ENCODE measurements at places on chromosomes 4 and X. TPM values are rescaled to one million over a fixed set of nuclear protein-coding genes. Genes with fewer than 3 reads are reported as not detected.

IL13RA1 gene
- total RNA-seq = 0.69 TPM

SPARCL1 gene
- not detected for total RNA-seq

IL3RA gene
- total RNA-seq = 0.49 TPM

- no peak for DNase-seq
- H3K4me3 ChIP-seq = no peak overlapping the region
- H3K36me3 ChIP-seq = no peaks in the 10 kb centered on the region
- H3K4me1 ChIP-seq = no peaks in the 10 kb centered on the region
- no peak overlapping the region for H3K27ac ChIP-seq
Measured at GRCh38 chrX:110123331-110123782, 120.4 kb downstream of the TMEM164 start.

GRCh38 chrX:49809891-49810632 lies 19.0 kb upstream of the PAGE4 start:
- no peaks in the 10 kb centered on the region for H3K27me3 ChIP-seq
- no peaks in the 10 kb centered on the region for H3K4me1 ChIP-seq
- no peak overlapping the region for H3K4me3 ChIP-seq
- H3K27ac ChIP-seq = no peak overlapping the region
- H3K36me3 ChIP-seq = no peaks in the 10 kb centered on the region

- DNase-seq = peak; percentile 14
- no peaks in the 10 kb centered on the region for H3K36me3 ChIP-seq
- H3K27me3 ChIP-seq = no peaks in the 10 kb centered on the region
- no peaks in the 10 kb centered on the region for H3K4me1 ChIP-seq
Measured at GRCh38 chr4:110108422-110108821, 90.0 kb downstream of the ELOVL6 start.

GRCh38 chr4:34921391-34921790 lies 1322.9 kb downstream of the ARAP2 start:
- H3K36me3 ChIP-seq = no peaks in the 10 kb centered on the region
- H3K4me1 ChIP-seq = no peaks in the 10 kb centered on the region
- no peaks in the 10 kb centered on the region for H3K27me3 ChIP-seq
- no peak for DNase-seq
- H3K4me3 ChIP-seq = no peak overlapping the region

DNA sequence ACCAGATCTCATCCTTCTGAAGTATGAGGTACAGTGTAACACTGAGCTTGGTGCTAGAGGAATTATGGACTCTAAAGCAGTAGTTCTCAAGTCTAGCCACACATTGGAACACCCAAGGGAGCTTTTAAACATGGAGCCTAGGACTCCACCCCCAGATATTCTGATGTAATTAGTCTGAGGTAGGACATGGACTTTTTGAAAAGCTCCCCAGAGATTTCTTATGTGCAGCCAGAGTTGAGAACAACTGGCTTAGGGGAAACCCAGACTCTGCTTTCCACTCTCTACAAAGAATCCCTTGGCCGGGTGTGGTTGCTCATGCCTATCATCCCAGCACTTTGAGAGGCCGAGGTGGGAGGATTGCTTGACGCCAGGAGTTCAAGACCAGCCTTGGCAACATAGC lies 11.6 kb upstream of the GDPD2 start:
- no peak overlapping the region for H3K27ac ChIP-seq
- no peak overlapping the region for H3K4me3 ChIP-seq
- no peaks in the 10 kb centered on the region for H3K4me1 ChIP-seq
- no peaks in the 10 kb centered on the region for H3K27me3 ChIP-seq
- no peaks in the 10 kb centered on the region for H3K36me3 ChIP-seq
- no peak for DNase-seq

DNA sequence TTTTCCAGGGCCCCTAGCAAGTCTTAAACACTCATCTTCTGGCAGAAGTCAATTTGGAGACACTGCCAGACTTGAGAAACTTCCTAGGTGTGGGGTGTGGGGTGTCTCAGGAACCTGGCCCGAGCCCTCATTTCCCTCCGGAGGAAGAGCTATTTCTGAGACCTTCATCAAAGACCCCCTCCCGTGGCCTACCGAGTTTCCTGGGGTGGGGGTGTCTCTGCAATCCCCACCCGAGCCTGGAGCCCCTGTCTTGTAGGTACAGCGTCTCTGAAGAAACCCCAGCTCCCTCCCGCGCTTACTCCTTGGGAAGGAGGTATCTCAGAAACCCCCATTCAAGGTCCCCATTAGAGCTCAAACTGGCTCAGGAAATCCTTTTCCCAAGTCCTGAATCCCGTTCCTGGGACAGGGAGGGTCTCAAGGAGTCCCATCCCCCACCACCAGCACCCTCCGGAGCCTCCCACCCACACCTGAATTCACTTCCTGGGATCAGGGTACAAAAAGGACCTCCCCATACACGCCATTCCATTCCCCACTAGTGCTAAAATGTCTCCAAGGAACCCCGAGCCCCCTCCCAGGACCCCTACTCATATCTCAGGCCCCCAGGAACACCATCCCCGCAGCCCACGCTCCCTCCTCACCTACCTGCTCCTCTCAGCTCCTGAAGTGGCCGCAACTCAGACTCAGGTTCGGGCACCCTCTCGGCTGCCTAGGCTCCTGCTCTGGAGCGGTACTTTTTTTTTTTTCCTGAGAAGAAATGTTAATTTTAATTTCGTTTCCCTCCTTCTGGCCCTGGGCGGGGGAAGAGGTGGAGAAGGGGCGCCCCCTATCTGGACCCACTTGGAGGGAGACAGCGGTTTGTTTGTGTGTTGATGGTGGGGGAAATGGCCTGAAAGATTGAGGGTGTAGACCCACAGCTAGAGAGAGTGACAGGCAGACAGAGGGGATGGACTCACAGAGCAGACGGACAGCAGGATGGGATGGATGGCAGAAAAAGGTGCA lies 1.1 kb downstream of the SLC38A5 start:
- no peaks in the 10 kb centered on the region for H3K27me3 ChIP-seq
- no peak overlapping the region for H3K27ac ChIP-seq
- peaks cover 5% of the 10 kb centered on the region for H3K36me3 ChIP-seq

DNA sequence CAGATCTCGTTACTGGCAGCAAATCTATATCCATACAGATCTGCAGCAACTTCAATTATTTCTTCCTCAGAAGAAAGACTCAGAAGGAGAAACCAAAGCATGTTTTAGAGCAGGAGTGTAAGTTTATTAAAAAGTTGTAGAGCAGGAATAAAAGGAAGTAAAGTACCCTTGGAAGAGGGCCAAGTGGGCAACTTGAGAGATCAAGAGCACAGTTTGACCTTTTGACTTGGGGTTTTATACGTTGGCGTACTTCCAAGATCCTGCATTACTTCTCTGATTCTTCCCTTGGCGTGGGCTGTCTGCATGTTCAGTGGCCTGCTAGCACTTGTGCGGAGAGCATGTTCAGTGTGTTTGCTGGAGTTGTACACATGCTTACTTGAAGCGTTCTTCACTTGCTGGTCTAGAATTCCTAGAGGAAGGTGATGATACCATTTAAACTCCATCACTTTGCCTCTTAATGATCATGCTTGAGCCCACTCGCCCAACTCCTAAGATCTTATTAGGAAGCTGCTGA lies 1114.7 kb upstream of the PABPC4L start:
- H3K4me3 ChIP-seq = no peak overlapping the region
- no peaks in the 10 kb centered on the region for H3K36me3 ChIP-seq
- H3K4me1 ChIP-seq = no peaks in the 10 kb centered on the region
- no peak overlapping the region for H3K27ac ChIP-seq
- no peaks in the 10 kb centered on the region for H3K27me3 ChIP-seq

GRCh38 chr4:178966644-178967043 lies 1524.4 kb upstream of the AGA start:
- H3K27ac ChIP-seq = no peak overlapping the region
- H3K36me3 ChIP-seq = no peaks in the 10 kb centered on the region
- no peak for DNase-seq
- no peak overlapping the region for H3K4me3 ChIP-seq
- no peaks in the 10 kb centered on the region for H3K27me3 ChIP-seq

DNA sequence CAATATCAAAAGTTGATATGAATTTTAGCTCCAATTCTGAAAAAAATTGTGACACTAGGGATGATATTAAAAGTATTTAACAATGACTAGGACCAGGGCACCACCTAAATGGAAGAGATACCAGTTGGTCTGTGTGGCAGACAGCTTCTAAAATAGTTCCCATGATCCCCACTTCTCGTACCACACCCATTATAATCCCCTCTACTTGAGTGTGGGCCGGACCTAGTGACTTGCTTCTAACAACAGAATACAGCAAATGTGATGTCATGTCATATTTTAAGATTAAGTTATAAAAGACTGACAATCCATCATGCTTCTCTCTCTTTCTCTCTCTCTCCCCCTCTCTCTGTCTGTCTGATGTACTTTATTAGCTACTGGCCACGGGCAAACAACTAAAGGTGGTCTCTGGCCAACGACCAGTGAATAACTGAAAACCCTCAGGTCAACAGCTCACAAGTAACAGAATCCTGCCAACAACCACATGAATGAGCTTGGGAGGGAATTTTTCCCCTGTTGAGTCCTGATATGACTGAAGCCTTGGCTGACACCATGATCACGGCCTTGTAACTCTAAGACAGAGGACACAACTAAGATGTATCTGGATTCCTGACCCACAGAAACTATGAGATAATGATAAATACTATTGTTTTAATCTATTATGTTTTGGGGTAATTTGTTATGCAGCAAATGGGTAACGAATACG lies 34.4 kb downstream of the FAM13A start:
- no peaks in the 10 kb centered on the region for H3K36me3 ChIP-seq
- no peaks in the 10 kb centered on the region for H3K27me3 ChIP-seq
- no peak for DNase-seq
- H3K4me3 ChIP-seq = no peak overlapping the region
- no peaks in the 10 kb centered on the region for H3K4me1 ChIP-seq

DNA sequence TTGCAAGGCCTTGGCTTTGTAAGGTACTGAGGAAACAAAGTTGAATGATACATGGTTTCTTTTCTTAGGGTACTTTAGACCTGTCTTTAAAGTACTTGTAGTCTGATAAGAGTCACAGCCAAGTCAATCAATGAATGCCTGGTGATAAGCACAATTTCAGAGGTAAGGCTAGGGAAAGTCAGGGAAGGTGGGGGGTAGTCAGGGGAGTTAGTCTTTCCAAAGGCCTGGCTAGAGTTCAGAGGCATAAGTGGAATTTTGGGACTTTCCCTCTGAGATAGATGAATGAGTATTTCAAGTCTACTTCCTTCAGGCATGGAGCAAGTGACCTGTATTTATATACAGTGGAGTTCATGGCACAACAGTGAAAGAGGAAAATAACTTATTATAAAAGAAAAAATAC lies 78.3 kb downstream of the SLC4A4 start:
- H3K27ac ChIP-seq = no peak overlapping the region
- no peaks in the 10 kb centered on the region for H3K27me3 ChIP-seq
- no peaks in the 10 kb centered on the region for H3K36me3 ChIP-seq
- H3K4me3 ChIP-seq = no peak overlapping the region
- H3K4me1 ChIP-seq = no peaks in the 10 kb centered on the region
- no peak for DNase-seq
